ENCODE measurements at places on chromosomes 4 and X.

GRCh38 chr4:56272003-56272402, 115.3 kb downstream of the AASDH start:
- no peak for DNase-seq

DNA sequence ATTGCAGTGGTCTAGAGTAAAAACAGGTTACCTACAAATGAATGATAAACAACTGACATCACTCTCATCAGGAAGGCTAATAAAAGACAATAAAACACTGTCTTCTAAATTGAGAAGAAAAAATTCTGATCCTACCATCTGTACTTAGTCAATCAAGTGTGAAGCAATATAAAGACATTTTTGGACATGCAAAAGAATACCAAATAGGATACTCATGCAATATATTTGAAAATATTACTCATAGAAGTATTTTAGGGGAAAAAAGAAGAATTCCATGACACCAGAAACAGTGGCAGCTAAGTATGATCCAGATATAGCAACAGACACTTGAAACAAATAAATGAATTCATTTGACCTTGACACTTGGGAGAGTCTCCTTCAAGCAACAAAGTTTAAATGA, 63.8 kb upstream of the FAM120C start:
- DNase-seq, result no peak

DNA sequence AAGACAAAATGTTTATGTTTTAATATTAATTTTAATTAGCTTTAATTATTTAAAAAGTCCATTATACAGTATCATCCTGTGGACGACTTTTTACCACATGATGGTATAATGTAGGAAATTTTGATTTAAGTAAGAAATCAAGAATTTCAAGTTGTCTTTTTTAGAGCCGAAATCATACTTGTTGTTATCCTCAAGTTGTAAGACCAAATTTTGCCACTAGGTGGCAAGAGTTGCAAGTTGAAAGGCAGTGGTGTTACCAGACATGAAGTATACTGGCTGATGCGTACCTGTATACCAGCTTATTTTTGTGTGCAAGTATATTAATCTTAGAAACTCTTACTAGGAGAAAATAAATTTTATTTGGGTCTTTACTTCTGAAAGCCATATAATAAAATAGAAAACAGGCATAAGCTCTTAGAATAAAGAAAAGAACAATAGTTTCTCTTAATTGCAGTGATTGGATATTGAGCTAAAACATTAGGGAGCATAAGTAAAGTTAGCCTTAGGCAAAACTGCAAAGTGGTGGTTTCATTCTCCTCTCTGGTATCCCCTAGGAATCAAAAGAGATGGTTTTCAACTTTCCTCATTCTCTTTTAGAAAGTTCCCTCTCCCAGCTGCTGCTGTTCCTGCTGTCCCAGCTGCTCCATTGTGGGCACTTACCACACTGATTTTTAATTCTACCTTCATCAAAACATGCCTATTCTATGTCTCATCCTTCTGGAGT, 118.0 kb upstream of the WDFY3 start:
- DNase-seq, result peak; percentile 10

DNA sequence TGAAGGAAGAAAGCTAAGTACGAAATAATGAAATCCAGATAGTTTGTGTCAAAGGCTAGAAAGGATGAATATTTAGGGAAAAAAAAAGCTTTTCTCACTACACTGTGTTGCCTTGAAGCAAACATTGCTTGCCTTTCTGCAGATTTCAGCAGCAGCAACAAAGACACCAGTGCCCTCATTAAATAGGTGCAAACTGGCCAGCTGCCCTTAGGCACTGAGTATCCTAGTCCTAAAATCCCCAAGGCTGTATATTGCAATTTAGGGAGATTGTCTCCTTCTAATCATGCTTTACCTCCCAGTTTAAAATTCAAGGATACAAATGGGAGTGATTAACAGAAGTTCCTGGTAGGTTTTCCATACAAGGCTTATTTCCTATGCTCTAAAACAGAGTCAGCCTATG, 8.6 kb upstream of the FAT4 start:
- no peak for DNase-seq

DNA sequence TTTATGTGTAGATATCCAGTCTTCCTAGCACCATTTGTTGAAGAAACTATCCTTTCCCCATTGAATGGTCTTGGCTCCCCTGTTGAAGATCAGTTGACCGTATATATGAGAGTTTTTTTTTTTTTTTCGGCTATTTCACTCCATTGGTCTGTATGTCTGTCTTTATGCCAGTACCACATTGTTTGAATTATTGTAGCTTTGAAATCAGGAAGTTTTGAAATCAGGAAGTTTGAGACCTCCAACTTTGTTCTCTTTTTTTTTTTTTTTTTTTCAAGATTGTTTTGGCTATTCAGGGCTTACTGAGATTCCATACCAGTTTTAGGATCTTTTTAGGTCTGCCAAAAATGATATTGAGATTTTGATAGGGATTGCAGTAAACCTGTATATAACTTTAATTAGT, 4.3 kb upstream of the SCD5 start:
- DNase-seq, result no peak

GRCh38 chrX:22109442-22109841, 77.3 kb downstream of the PHEX start:
- no peak for DNase-seq

DNA sequence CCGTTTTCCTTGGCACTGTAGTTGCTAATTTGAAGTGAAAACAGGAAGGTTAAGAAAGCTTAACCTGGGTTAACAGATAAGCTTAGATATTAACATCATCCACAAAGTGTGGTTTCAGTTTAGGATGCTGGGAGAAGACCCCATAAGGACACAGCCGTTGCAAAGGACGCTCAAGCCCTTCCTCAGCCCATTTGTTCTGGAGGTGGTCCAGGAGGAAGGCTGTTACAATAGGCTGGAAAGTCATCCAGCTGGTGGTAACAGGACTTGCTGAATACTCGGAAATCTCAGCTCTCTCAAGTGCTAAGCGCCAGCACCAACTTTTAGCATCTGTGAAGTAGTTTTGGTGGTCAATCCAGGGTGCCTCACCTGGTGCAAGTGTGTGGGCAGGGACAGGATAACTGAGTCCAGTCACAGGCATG, 14.2 kb downstream of the CHST7 start:
- DNase-seq, result no peak

DNA sequence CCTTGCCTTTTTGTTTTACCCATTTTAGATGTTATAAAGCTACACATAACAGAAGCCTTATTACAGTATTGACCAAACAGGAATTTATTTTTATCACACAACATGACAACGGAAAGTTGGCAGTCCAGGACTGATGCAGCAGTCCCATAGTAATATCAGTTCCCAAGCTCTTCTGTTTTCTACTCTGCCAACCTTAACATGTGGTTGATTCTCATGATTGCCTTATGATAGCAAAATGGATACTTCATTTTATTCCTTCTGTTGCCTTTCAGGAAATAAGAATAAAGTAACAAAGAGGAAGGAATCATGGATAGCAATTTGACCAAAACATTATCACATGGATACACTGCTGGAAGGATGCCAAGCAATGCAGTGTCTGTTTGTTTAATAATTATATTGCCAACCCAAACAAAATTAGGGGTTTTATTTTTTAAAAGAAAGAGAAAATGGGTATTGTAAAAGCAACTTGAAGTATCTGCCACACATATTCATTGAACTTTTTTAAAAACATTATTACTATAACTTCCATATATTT, 275.7 kb downstream of the STPG2 start:
- no peak for DNase-seq

GRCh38 chr4:145098675-145099037, 545 bp downstream of the ABCE1 start:
- peak; percentile 41 for DNase-seq

- peak; percentile 88 for DNase-seq
Measured at GRCh38 chrX:135974279-135974856, 580 bp upstream of the MMGT1 start.

Data from GM13976 (cell line).